HepG2 (cell line): ENCODE measurements at places on chromosomes 5 and 9.

GRCh38 chr9:131732061-131732526, 7.8 kb downstream of the RAPGEF1 start:
- peak; percentile 59 for DNase-seq

- DNase-seq, result no peak
Measured at GRCh38 chr5:138661291-138661960, 86.2 kb upstream of the HSPA9 start.

DNA sequence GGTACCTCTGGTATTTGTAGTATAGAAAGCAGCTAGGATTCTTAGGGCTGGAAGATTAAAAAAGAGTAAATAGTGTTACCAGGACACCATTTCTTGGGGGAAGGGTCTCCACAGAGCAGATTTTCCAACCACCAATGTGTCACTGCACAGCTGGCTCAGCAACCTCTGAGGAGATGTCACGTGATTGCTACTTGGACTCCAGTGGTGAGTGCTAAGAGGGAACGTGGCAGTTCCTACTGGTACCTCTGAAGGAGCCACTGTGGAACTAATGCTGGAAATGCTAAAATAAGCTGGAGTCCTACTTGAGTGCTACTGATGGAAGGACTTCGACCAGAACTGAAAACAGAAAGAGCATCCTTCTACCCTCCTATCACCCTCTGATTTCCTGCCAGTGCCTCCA, 36.1 kb upstream of the SPDL1 start:
- DNase-seq, result no peak

DNA sequence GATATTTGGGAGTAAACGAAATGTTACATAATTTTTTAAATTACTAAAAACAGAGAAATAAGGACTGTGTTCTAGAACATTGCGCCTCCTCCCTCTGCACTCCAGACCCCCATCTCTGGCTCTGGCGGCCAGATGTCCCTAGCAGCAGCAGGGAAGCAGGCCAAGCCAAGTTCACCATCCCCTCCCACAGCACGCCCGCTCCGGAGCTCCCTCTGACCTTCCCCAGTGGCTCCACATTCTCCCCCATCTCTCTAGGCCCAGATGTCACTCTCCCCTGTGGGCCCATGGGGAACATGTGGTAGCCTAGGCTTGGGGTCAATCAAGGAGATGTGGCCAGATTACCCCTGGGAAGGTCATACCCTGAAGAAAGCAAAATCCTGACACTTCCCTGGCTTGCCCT, 6.3 kb upstream of the WNK2 start:
- DNase-seq, result no peak

DNA sequence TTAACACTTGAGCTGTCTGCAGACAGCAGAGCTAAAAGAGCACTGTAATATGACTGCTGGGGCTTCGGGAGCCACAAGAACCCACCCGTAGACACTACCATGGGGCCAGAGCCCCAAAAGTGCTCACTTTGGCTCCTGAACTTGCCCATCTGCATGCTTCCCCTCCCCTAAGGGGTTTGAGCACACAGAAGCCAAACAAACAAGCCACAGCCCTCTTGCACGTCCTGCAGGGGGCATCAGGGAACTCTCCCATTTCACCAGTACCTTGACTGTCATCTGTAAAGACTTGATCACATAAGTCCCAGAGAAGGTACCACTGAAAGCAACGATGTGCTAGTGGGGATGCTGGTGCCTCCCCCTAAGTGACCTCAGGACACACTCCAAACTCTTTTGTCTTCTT, 681.8 kb downstream of the SEMA5A start:
- no peak for DNase-seq

GRCh38 chr9:75184471-75184870, 96.2 kb downstream of the OSTF1 start:
- DNase-seq, result no peak

GRCh38 chr5:135535420-135535819, 344 bp downstream of the NEUROG1 start:
- DNase-seq, result no peak
